ENCODE measurements at places on chromosomes 5 and 9.

DNA sequence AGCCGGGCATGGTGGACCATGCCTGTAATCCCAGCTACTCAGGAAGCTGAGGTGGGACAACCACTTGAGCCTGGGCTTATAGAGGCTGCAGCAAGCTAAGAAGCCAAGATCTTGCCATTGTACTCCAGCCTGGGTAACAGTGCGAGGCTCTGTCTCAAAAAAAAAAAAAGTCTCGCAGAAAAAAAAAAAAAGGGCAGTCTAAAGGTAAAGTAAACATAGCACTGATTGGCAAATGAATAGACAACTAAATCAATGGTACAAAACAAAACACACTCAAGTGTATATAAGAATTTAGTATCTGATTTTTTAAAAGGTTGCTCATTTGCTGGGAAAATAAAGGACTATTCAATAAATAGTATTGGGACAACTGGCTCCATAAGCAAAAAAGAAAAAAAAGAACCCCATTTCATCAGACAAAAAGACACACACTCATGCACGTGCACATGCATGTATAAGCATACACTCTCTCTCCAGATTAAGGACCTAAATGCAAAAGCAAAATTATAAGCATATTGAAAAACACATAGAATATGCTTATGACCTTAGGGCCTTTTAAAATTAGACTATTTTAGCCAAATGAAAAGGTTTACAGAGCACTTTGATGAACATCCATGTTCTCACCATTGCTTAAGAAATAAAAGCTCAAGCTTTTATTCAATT lies 5.7 kb downstream of the IL6ST start:
- no peak for DNase-seq

DNA sequence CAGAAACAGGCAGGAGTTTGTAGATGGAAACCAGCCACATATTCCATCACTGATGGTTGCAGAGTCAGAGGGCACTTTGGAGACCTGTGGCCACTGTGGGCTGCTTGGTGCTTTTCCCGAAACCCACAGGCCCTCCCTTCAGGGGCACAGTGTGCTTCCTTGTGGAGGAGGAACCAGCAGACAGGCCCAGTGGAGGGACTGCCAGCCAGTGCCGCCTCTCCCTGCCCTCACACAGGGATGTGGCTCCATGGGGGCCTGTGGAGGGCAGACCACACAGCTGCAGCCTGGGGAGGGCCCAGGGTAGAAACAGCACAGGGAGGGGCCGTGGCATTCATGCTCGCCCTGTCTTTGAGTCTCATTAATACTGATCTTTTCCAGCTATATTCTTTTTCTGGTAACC lies 35.2 kb downstream of the CEP72 start:
- DNase-seq: no peak

GRCh38 chr5:1801222-1801966 lies at the start of gene NDUFS6:
Gene NDUFS6, plus strand, starts transcription at chr5:1801407. Its CDS starts 11 bp downstream, at chr5:1801418.
- DNase-seq: peak; percentile 82

DNA sequence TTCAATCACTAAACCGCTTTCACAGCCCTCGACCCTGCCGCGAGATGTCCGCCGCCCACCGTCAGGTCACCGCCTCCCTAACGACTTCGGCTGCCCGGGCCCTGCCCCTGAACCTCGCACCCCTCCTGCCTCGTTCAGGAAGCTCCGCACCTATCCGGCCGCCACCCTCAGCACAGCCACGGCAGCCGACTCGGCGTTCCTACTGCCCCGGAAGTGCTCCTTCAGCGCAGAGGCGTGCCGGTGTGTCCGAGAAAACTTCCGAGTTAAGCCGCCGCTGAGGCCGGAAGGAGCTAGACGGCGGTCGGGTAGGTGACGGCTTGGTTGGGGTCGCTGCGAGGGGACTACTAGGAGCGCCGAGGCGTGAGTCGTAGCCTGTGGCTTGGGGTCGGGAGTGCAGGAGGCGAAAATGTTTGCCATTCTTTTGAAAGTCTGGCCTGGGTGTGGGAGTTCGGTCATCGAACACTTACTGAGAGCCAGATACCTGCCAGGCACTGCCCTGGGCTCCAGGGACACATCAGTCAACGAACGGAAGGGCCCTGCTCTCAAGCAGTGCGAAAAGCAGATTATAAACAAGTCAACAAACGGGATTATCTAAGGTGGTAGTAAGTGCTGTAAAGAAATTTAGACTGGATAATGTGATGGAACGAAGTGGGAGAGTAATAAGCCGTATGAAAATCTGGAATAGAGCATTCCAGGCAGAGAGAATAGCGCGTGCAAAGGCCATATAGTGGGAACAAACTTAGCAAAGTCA lies at the start of the genes FAM114A2 and MFAP3:
FAM114A2 (minus strand) TSS at position 204 of the 751 bp plus-strand sequence. CDS start 3,957 bp downstream, outside the sequence.
MFAP3 (plus strand) TSS at position 261 of the 751 bp plus-strand sequence. CDS start 10,756 bp downstream, outside the sequence.
- DNase-seq: peak; percentile 86

GRCh38 chr5:143066556-143067281 lies 296.5 kb downstream of the ARHGAP26 start:
- DNase-seq: no peak

GRCh38 chr9:92171281-92171680 lies 56.1 kb upstream of the SPTLC1 start:
- DNase-seq: no peak

- no peak for DNase-seq
Observed at GRCh38 chr5:160152901-160153300, 33.7 kb upstream of the PWWP2A start.

DNA sequence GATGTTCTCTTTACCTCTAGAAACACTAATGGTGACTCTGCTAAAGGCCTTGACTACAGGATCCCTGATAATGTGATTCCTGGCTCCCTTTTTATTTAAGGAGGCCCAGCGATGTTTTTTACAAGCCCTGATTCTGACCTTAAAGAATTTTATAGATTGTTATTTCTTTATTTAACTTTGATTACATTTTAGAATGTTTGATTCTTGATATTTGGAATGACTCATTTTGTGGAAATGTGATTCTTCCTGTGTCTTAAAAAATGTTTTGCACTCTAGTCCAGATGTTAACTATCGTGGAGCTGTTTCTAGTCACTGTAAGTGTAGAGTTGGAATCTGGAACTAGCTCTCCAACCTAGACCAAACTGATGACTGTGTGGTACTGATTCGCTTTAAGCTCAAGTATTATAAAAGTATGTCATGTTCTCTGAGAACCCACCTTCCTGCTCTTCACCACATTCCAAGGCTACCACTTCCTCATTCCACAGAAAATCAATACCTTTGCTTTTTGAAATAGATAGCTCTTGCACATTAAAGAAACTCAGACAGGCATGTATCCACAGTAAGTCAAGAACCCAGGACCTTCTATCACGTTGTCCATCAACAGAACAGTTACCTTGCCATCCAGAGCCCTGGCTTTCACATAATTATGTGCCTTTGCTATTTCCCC lies 65.2 kb downstream of the JMY start:
- DNase-seq: no peak

DNA sequence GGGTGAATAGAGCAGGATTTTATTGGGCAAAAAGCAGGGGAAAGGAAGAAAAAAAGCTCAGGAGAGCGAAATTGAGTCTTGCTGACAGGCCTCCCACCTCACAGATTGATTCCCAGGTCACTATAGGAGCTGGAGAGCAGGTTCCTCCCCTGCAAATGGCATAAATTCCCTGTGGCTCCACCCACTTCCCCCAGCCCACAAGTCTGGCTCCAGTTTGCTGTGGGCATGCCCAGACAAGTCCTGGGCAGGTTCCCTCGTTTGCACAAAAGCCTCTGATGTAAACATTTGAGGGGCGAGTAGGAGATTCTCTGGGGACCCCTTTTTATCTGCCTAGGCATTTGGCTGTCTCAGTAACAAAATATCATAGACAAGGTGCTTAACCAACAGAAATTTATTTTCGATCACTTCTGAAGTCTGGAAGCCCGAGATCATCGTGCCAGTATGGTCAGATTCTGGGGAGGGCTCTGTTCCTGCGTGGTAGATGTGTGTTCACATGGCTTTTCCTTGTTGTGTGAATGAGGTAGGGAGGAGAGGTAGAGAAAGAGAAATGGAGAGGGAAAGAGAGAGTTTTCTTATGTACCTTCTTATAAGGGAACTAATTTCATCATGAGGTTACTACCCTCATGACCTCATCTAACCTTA lies 614.5 kb downstream of the MAT2B start:
- no peak for DNase-seq

GRCh38 chr9:115398996-115399395 lies 281.0 kb upstream of the TNC start:
- no peak for DNase-seq

GRCh38 chr9:108048406-108049025 lies 558.9 kb upstream of the KLF4 start:
- no peak for DNase-seq

- DNase-seq: peak; percentile 22
Observed at GRCh38 chr5:149271716-149272563, at the start of gene AFAP1L1. Gene AFAP1L1, plus strand, starts transcription at chr5:149271859. Its CDS starts 110 bp downstream, at chr5:149271969.

DNA sequence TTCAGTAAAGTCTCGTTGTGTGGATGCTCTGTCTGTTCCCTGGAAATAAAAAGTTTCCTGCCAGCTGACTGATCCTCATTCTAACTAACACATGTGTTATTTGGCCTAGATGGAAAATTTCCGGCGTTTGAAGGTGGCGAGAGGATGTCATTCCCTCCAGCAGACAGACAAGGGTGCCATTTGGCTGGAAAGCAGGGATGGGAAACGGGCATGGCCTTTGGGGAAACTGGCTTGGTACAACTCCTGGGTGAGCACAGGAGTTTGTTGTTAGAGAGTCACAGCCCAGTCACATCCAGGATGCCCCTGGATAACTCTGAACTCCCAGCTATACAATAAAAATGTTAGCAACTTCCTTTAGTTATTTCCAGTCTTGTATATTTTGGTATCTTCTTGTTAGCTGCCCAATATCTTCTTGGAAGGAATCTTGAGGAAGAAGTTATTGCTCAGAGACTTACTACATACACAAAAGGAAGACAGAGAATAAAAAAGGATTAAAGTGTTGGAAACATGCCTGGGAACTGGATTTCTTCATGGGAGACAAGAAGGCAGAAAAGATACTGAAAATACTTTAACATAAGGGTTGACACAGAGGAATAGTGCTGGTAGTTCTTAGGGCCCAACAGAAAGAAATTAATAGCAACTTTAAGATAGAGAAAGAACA lies 41.9 kb downstream of the TEK start:
- DNase-seq: no peak

DNA sequence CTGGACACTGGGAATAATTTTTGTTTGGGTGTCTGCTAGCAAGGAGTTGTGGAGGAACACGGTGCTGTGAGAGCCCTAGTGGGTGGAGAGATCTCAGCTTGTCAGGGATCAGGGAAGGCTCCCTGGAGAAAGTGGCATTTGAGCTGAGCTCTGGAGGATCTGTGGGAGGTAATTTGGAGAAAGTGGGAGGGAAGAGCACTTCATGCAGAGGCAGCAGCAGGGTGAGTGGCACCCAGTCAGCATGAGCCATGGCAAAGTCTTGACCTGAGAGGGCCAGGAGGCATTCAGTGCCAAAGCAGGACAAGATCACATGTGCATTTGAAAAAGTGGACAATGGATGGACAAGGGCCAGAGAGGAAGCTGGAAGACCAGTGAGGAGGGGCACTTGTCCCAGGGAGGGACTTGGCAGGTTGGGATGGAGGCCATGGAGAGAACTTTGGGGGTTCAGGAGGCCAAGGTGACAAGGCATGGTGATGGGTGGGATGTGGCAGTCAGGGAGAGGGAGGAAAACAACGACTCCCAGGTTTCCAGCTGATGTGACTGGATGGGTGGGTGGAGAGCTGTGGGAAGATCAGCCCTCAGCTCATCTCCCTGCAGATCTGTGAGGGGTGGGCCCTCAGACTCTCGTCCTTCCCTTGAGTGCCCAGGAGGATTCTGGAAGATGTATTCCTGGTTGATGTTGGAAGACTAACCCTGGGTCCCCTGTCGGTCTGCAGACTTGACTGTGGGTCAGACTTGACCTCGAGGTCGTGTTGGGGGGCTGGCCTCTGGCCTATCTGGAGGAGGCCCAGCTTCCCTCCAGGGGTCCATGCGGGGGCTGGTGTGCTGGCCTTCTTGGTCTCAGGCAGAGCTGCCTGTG lies 68.9 kb upstream of the PITX1 start:
- DNase-seq: no peak

DNA sequence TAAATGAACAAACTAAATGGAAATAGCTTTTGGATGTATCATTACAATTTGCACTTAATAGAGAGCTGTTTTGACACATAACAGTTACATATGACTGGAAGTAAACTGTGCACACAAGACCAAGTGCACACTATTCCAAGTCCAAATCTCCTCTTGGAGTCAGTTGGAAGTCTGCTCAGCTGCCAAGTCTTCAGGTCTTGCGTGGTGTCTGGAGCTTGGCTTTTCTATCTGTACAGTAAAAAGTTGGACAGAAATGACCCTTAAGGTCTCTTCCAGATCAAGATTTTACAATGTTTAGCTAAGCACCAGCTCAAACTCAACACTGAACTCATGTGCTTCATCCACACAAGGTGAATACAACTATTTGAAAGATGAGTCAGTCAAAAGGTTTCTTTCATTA lies 456.9 kb downstream of the RASEF start:
- DNase-seq: no peak

DNA sequence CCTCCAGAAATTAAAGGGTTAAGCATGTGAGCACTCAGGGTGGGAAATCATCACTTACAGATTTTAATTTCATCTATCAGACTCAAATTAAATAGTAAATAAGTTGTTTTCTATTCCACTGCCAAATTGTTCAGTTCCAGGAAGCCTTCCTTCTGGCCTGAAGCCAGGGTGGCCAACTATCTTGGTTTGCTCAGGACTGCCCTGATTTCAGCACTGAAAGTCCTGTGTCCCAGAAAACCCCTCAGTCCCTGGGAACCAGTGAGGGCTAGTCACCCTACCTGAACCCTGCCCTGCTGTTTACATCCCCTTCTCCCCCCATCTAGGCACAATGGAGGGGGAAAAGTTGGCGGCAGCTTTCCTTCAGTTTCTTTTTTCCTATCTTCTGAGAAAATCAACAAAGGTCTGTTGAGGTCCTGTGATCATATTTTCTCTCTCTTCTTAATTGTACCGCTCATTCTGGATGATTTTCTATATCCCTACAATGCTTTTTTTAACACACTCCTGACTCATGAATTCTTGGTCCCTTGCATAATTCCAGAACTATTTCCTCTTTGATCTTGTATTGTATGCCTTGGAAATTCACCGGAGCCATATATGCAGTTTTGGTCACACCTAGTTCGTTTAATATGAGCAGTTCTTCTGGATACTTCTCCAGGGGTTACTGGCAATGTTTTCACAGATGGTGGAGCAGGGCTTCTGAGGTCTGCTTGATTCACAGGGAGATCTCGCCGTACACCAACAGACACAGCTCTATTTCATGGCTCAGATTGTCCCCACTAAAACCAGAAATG lies 103.8 kb downstream of the MAP1B start:
- DNase-seq: no peak

GRCh38 chr5:72612810-72613209 lies 105.6 kb upstream of the ZNF366 start:
- no peak for DNase-seq

DNA sequence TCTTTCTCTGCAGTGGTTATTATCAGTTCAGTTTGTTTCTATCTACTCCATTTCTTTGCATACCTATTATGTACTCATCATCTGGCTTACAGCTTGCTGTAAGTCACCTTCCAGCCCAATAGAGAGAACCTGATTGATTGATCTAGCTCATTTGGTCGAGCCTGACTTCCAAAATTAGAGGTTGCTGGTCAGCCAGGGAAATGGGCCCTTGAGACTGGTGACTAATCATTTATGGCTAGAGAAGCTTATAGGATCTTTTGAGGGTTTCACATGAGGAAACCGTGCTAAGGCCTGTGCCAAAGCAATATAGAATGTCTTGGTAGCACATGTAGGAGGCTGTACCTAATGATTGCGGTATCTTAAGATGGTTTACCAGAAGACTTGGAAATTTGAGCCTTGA lies 5.8 kb downstream of the SREK1 start:
- DNase-seq: no peak

- no peak for DNase-seq
Observed at GRCh38 chr9:91428436-91428835, 4.8 kb upstream of the NFIL3 start.

GRCh38 chr5:119079318-119079921 lies 8.5 kb downstream of the DMXL1 start:
- DNase-seq: peak; percentile 33

Measured in activated CD8-positive, alpha-beta memory T cell treated with anti-CD3 and anti-CD28 coated beads, Interleukin-2, amount 50 U/mL, for 4 hours (primary cell).